Suppressor macrophage treated with lipopolysaccharide for 4 hours (primary cell): ENCODE measurements at places on chromosomes 2 and 18.
A peak's percentile ranks its signal among the peaks of the same experiment; 100 is the strongest.

DNA sequence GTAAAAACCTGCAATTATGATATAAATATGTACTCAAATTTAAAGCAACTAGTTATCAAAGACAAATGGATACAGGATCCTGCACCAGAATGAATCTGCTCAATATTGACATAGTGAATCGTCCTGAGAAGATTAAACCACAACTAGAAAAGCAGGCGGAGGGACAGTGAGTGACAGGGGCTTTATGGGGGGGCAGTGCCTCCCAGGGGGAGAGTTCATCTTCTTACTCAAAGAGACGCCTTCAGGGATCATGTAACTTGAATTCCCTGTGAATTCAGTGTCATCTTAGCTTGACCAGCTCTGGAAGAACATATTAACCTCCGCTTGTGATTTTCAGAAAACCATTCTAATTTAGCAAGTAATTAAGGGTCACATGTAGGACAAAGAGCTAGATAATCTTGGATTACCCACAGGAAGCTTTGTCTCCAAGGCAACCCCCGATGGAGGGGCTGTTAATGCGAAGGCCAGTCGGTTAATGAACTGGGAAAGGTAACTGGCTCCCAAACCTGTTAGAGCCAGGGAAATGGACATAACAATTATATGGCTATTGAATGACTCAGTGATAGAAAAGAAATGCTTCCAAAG lies 17.4 kb upstream of the LMAN1 start:
- DNase-seq = no peak

DNA sequence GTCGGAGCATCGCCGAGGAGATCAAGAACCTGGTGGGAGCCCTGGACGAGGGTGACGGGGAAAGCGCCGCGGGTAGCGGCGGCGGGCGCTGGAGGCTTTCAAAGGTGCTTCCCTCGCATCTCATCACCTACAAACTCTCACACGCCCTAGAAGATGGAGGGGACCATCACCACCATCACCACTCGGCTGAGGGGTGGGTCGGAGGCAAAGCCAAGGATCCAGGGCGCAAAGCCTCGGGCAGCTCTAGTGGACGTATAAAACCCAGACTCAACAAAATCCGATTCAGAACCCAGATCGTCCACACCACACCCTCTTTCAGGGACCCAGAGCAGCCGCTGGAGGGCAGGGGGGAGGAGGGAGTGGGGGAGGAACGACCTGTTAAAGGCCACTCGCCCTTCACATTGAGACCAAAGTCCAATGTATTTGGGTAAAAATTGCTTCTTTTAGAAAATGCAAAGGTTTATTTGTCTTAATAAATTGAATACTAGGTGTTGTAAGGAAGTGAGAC lies 1.5 kb downstream of the SOWAHC start:
- DNase-seq = no peak

DNA sequence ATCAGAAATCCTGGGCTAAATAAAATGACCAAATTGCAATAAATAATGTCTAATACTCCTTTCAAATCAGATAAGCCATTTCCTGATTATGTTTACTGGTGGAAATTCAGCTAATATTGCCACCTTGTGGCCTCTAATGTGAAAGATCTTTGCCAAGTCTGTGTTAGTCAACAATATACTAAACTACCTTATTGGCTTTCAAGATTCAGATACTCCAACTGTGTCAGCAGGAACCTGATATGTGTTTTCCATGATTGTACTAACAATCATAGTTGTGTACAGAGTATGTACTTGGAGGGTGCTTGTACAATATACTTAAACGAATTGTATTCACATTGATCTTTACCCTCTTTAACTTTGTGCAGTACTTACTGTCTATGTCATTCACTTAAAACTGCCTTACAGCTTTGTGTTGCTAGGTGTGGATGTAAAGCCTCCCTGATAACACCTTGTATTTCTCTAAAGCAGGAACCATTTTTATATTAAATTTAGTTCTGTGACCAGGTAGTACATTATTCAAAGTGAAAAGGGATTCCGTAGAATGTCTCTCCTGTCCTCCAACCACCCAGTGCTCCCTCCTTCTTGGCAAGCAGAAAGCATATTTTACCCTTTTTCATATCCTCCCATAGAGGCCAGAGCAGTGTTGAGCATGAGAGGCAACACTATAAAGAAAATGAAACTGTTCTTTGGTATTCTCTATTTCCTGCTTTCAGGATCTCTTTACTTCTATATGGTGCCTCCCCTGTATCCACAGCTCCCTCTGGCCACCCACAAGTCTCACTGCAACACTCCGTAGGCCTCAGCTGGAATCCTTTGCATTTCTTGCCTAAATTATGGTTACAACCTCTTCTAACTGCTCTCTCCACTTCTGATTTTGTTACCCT lies 75.2 kb upstream of the C2orf15 start:
- DNase-seq = peak; percentile 81

- no peak for DNase-seq
Observed at GRCh38 chr2:207417301-207417718, 112.5 kb upstream of the CREB1 start.

DNA sequence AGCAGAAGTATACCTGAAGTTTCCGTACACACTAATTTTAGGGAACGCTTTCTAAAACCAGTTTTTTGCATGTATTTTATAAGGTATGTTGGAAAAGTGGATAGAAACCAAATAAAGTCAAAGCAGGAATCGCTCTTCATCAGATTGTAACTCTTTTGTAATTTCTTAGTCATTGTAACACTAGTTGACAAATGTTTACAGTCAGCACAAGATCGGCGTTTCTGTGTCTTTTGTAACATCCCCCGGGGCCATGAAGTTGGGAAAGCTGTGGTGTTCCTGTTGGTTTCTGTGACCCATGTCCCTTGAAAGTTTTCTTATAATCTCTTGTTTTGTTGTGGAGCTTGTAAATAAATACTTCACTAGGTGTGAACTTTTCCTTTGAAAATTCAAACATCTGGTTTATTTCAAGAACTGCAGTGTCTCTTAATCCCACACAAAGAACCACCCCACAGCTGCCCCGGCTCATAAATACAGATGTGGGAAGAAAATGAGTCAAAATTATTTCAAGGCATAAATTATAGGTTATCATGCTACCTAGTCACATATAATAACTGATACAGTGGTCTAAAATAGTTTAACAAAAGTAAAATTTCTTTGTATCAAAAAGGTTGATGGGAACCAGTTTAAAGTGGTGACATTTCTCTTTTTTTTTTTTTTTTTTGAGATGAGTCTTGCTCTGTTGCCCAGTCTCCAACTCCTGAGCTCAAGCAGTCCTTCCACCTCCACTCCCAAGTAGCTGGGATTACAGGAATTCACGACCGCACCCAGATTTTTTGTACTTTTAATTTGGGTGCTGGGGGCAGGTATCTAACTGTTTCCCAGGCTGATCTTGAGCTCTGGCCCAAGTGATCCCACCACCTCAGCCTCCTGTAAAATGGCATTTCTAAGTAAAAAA lies 751 bp upstream of the NMI start:
- peak; percentile 91 for DNase-seq

- DNase-seq = peak; percentile 55
Observed at GRCh38 chr2:86764661-86765309, 25.9 kb downstream of the CD8A start.

DNA sequence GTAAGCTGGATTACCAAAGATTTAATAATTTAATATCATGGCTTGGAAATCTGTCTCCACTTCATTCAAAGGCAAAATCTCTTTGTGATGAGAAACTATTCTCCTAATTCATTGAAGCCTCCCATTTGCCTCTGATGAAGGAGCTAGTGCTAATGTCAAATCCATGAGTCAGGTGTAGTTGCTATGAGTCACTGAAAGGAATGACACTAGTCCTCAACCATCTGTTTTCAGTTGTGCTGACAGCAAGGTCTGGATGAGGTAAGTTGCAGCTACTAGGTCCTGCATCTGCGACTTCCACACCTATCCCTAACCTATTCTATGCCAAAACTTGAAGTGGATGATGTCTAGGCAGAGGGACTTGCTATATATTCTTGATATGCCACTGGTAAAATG lies 324.0 kb upstream of the UBE2E3 start:
- DNase-seq = no peak

DNA sequence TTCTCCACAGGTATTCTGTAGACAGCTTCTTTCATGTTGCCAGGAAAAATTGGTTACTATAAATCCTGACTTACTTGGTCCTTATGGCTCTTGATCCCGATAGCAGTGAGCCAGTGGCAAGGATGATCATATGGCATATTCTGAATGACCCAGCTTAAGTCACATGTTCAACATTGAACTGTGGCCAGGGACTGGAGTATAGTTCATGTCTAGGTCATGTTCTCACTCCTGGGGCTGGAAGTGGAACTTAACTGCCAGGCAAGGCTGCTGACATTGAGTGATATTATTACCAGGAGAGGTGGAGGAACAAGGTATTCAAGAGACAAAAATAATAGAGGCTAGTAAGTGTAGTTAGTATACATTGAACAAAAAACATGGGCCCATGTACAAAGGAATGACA lies 26.2 kb downstream of the R3HDM1 start:
- DNase-seq = no peak

DNA sequence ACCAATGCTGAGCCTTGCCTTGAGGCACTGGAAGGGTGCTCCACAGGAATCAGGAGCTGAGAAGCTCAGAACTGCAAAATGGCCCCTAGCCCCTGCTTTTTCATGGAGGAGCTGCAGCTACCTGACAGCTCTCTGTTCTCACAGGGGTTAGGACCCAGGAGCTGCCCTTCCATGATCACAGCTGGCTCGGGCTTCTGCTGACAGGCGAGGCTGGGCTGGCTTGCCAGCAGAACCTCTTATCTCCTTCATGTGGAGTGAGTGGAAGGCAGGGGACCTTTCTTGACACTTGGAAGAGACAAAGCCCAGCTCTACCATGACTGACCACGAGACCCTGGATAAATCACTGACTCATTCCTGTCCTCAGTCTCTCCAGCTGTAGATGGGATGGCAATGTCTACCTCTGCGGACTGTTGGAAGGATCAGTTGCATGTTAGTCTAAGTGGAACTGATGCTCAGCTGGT lies 113.4 kb downstream of the CAPN13 start:
- DNase-seq = no peak

- no peak for DNase-seq
Observed at GRCh38 chr2:177818412-177818811, 254.2 kb downstream of the PDE11A start.

- DNase-seq = no peak
Observed at GRCh38 chr2:177633910-177634294, 241.3 kb downstream of the AGPS start.

GRCh38 chr18:36702401-36703013 lies 126.3 kb downstream of the TPGS2 start:
- DNase-seq = no peak

DNA sequence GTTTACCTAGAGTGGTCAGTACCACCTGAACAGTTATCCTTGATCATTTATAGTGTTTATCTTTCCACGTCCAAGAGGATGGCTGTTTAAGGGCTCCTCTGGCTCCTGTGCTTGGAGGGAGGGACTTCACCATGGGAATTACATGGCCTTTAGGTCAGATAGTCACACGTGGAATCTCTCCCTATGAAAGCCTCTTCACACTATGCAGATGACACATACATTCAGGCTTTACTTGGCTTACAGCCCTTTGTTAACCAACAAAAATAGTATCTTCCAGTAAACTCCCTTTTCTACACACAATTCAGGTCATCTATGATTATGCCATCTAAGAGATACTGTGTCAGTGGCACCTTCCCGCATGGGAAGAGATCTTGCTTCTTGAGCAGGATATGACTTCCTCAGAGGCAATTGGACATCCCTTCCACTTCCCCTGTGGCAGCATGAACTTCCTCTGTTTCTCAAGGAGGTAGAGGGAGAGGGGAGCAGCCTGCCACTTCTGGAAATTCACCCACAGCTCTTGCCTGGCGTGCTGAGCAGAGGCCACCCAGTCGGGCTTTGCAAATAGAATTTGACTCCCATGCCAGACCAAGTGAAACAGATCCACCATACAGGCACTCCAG lies 53.5 kb downstream of the COLEC12 start:
- peak; percentile 74 for DNase-seq

DNA sequence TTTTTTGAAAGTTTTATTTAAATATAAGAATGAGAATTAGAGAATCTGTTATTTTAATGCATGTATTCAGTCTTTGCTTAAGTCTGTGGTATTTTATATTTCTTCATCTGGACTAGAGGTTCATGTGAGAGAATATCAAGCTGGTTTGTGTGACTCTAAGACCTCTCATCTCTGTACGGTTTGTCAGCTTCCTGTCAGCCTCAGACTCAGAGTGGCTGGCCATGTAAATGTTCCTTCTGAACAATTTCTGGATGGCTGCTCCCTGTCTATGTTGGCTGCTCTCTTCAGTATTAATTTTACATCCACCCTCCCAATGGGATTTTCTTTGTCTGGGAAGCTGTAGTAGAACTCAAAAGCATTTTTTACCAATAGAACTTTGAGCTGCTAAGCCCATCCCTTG lies 225.3 kb upstream of the THUMPD2 start:
- DNase-seq = no peak

DNA sequence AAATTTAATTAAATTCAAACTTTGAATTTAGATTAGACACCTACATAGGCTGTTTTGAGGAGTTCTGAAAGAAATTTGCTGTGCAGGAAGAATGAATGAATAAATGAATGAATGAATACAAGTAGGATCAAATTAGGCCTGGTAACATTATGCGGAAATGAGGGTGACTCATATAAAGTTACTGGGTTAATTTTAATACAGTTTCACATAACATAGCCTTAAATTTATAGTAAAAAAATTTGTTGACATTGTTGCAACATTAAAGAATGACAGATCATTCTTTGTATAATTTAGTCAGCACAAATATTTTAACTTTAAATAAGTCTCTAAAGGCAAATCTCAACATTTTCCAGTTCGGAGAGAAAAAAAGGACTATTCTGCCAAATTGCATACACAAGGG lies 1293.1 kb upstream of the SLC39A10 start:
- no peak for DNase-seq

- no peak for DNase-seq
Observed at GRCh38 chr2:152549423-152549822, 167.8 kb downstream of the PRPF40A start.

- DNase-seq = peak; percentile 91
Observed at GRCh38 chr2:108640731-108641130, 78.6 kb upstream of the RANBP2 start.

DNA sequence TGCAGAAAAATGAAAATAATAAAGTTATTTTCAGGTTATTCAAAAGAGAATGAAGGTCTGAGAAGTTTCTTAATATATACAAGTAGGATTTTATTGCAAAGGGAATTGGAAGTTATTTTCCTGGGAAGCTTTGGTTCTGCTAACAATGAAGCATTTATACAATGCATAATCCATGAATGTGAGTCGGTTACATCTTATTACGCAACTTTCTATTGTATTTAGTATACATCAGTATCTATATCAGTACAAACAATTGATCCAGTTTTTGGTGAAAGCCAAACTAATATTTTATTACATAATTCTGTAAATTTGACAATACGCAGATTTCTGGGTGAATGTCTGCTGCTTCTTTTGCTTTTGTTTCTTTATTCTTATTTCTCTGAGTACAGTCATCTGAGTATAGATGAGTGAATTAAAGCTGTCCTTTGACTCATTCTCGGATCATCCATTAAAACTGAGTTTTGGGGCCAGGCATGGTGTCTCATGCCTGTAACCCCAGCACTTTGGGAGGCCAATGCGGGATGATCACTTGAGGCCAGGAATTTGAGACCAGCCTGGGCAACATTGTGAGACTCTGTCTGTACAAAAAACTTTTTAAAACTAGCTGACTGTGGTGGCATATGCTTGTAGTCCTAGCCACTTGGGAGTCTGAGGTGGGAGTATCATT lies 108.5 kb downstream of the SOCS6 start:
- no peak for DNase-seq
